Stimulated activated CD8-positive, alpha-beta memory T cell treated with anti-CD3 and anti-CD28 coated beads, Interleukin-7, amount 100 ng/mL, for 24 hours (primary cell): ENCODE measurements at places on chromosomes 1 and 21.

GRCh38 chr1:207935166-207935583 lies 24.2 kb upstream of the CD34 start:
- no peak for DNase-seq

DNA sequence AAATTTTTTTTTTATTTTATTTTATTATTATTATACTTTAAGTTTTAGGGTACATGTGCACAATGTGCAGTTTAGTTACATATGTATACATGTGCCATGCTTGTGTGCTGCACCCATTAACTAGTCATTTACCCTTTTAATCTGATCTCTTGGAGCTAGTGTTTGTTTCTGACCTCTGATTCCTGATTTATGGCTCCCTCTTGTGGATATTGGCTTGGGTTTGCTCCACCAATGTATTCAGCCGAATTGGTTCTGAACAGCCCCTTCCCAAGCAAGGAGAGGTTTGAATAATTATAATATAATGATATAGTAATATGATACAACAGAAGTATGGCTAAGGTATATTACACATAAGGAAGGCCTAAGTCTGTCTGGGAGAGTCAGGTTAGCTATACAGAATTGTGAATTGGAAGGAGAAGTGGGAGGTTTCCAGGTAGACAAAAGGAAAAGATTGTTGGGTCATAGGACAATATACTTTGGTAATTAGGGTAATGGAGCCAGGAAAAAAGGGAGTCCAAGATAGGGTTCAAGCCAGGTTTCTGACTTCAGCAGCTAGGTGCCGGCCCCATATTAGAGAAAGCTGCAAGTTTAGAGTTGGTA lies 53.1 kb upstream of the HMCN1 start:
- DNase-seq: no peak

- DNase-seq: no peak
These were observed 802 bp downstream of the KAZN start for GRCh38 chr1:14599183-14599791.

DNA sequence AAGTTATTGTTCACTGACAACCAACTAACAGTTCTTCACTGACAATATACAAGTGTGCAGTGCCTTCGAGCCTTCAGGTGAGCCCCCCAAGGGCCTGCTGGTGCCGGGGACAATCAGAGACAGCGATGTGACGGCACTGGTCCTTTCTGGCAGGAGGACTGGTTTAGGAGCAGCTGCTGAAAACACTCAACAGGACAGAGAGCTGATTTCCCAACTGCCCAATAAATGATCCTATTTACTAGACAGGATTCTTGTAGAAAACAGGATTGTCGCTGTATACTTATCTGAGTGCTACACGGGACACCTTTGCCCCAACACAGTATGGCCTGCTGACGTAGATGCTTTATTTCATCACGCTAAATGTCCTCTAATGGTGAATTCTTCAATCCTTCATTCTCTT lies 65.4 kb downstream of the TP53BP2 start:
- DNase-seq: no peak

GRCh38 chr1:204274446-204274845 lies 60.7 kb upstream of the GOLT1A start:
- no peak for DNase-seq
